ENCODE measurements at places on chromosomes 1 and 21. TPM values are rescaled to one million over a fixed set of nuclear protein-coding genes. Genes with fewer than 3 reads are reported as not detected.

Gene ST6GALNAC3
- 3.8 TPM for total RNA-seq

Gene APCS
- not detected for total RNA-seq

Gene LCE6A
- total RNA-seq: not detected

Gene ZNF669
- total RNA-seq: 13.0 TPM

Gene MARCKSL1
- 4.4 TPM for total RNA-seq

Gene MYOG
- not detected for total RNA-seq

Gene RASSF5
- total RNA-seq: 6.3 TPM

Gene KIF2C
- total RNA-seq: 0.28 TPM

Gene KRTAP12-1
- total RNA-seq: not detected

Data from nasal cavity respiratory epithelium epithelial cell of viscerocranial mucosa (primary cell).